Stimulated activated CD8-positive, alpha-beta memory T cell treated with anti-CD3 and anti-CD28 coated beads, Interleukin-4, amount 100 ng/mL, for 48 hours (primary cell): ENCODE measurements at places on chromosomes 5 and 9.
A peak's percentile ranks its signal among the peaks of the same experiment; 100 is the strongest.

DNA sequence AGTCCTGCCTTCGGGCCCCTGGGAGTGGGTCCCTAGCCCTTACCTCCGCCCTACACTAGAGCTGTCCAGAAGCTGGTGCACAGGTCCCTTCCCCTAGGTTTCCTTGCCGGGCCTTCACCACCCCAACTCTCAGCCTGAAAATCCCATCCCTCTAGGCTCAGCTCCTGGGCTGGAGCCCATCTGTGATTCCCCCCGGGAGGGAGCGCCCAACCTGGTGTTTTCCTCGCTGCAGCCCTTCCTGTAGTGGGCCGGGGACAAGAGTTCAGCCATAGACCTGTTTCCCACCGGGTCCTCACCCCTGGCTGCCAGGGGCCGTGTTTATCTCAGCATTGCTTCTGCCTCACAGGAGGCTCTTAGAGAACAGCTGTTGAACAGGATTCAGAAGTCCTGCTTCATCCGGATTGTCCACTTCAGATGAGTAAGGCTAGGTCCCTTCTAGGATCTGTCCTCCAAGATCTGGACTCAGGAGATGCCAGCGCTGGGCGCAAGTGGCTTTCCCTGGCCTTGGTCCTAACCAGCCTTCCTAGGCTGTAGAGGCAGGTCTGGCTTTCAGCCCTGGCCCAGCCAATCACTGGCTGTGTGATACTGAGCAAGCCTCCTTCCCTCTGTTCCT lies 965 bp downstream of the GLIPR2 start:
- no peak for DNase-seq

DNA sequence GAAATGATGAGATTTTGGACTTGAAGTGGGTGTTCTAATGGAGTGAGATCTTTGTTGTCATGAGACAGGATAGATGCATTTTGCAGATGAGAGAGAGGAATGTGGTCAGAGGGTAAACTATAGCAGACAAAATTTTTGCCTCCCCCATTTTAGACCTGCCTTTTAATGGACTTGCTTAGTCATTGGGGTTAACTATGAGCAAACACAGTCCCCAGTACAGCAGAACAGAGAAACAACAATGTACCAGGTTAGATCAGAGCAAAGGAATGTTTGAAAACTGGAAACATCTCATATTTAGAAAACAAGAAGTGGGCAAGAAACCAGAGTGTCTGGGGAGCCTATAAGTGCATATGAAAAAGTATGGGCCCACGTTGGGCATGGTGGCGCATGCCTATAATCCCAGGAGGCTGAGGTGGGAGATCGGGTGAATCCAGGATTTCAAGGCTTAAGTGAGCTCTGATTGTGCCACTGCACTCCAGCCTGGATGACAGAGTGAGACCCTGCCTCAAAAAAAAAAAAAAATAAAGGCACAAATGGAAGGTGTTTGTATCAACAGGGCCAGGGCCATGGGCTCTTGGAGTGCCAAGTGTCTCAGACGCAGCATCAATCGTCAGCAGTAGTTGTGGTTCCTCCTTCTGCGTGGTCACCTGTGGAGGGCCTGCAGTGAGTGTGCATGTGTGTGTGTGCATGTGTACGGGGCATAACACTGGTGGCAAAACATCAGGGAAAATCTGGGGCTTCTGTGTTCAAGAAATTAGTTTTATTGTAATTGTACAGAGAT lies 214.4 kb upstream of the S1PR3 start:
- no peak for DNase-seq

GRCh38 chr5:122845229-122846050 lies at the start of gene SNX24:
SNX24 (plus strand) TSS chr5:122845613; CDS start chr5:122845634, 21 bp downstream.
- DNase-seq, result peak; percentile 75

DNA sequence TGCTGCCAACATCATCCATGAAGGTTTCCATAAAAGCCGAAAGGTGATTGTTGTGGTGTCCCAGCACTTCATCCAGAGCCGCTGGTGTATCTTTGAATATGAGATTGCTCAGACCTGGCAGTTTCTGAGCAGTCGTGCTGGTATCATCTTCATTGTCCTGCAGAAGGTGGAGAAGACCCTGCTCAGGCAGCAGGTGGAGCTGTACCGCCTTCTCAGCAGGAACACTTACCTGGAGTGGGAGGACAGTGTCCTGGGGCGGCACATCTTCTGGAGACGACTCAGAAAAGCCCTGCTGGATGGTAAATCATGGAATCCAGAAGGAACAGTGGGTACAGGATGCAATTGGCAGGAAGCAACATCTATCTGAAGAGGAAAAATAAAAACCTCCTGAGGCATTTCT lies 10.1 kb downstream of the TLR4 start:
- DNase-seq, result no peak

- no peak for DNase-seq
These were observed 48.4 kb upstream of the SNAPC3 start for GRCh38 chr9:15374310-15374709.

- no peak for DNase-seq
These were observed 206.7 kb downstream of the ARRDC3 start for GRCh38 chr5:91176288-91177016.

DNA sequence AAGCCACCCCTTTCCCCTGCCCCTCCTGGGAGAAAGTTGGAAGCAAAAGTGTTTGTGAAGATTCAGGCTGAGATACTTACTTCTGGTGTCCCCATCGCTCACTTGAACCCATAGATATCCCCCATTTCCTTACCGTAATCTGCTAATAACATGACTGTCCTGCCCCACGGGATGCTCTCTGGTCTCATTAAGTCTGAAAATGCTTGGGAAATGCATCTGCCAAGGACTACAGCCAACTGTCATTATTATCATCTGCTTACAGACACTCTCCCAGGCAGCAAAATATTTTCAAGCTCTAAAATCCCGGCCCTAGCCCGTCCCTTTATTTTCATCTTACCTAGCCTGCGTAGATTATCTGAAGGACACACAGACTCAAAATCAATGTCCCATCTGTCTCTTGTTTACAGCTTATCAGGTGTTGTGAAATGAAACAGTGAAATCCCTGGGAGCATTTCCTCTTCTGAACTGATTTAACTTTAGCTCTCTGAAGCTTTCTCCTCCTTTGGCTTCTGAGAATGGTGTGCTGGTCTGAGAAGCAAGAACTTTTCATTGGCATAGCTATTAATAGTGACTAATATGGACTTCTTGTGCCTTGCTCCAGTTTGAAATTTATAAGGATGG lies 126.9 kb upstream of the OSMR start:
- no peak for DNase-seq

- DNase-seq, result no peak
These were observed 78.6 kb downstream of the GOLM1 start for GRCh38 chr9:86020731-86021130.

DNA sequence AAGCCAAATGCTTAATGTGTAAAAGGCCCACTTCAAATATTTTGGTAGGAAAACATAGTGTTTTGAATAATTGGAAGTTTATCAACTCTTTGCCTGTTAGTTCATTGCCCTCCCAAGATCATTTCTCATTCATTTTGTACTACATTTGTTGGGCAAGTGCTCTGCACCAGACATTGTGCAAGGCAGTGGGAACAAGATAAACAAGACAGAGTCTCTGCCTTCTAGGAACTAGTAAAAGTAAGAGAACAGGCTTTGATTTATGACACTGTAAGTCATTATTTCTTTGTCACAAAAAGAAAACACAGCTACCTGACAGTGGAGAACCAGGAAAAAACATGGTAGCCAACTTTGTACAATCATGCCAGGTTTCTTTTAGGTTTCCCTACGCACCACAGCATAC lies 63.7 kb upstream of the PAM start:
- no peak for DNase-seq

- no peak for DNase-seq
These were observed 3.5 kb downstream of the LHX2 start for GRCh38 chr9:124014956-124015660.

GRCh38 chr5:2902186-2902585 lies 150.7 kb upstream of the IRX2 start:
- no peak for DNase-seq

GRCh38 chr5:149682532-149683075 lies 47.5 kb upstream of the PPARGC1B start:
- no peak for DNase-seq

DNA sequence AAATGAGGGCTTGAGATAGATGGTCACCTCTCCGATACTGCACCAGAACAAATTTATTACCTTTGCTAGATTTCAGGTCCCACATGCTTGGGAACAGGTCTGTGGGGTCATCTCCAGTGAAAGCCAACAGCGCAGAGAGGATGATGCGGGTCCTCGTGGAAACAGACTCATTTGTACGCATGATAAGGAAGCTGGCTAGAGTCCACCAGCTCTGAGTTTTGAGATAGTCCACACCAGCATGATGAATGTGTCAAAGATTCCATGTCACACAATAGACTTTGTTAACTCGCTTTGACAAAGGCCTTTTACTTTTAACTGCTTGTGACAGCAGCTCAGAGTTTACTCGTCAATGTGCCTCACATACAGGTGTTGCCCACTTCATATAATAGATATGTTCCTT lies 105.4 kb upstream of the TBCA start:
- DNase-seq, result no peak

DNA sequence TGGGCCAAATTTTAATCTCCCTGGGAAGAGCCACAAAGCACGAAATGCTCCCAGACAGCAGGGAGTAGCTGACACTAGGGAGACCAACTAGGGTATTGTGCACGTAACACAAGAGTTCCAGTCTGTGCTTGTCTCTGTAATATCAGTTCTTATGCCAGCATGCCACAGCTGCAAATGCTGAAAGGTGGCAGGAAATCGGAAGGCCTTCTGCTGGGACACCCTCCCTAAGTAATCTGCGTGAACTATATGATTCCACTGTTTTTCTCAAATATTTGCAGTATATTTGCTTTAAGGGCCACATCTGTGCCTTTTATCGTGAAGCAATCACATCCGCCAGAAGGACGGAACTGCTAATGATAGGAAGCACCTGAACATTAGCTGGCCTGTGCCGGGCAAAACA lies 12.6 kb downstream of the VLDLR start:
- no peak for DNase-seq

DNA sequence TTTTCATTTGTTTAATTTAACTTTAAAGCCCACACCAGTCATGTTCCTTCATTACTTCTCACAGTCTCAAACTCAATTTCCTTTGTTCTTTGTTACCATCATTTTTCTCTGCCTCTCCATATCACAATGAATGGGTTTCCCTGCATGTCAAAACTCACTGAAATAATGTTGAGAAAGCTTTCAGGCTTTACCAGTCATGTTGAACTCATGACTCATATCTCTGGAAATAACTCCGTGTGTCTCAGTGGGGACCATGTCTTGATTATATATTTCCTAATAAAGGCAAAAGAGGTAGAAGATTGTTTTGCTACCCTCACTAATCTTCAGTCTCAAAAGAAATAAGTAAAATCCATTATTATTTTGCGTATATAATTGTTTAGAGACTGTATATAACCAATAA lies 231.2 kb downstream of the CHSY3 start:
- no peak for DNase-seq

DNA sequence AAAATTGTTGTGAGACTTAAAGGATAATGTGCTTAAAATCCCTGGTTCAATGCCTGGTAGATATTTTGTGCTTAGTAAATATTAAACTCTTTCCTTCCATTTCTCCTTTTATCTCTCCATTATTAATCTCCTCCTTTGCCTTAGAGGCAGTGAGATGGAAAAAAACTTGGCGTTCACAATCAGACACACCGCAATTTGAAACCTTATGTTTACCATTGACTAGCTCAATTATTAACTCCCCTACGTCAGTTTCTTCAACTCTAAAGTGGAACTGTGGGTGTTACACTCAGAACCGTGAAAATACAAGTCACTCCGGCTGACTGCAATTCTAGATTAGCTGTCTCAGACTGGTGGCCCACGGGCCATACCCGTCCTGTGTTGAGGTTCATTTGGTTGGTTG lies 327.2 kb downstream of the DEPDC1B start:
- DNase-seq, result no peak

GRCh38 chr9:134363450-134363849 lies 37.2 kb downstream of the RXRA start:
- no peak for DNase-seq

DNA sequence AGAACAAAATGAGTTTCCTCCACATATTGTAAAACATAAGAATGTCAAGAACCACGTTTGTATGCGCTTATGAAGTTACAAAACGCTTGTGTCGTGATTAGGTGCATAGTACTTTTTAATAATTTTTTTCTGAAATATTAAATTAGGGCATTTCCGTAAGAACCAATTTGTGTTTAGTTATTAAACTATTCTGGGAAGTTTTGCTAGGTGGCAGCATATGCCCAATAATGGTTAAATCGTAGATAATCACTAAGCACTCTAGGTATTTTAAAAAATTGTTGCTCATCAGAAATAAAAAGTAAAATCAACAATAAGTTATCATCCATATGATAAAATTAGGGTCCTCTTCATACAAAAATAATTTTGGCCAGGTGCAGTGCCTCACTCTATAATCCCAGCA lies 5.4 kb downstream of the SRFBP1 start:
- DNase-seq, result no peak

DNA sequence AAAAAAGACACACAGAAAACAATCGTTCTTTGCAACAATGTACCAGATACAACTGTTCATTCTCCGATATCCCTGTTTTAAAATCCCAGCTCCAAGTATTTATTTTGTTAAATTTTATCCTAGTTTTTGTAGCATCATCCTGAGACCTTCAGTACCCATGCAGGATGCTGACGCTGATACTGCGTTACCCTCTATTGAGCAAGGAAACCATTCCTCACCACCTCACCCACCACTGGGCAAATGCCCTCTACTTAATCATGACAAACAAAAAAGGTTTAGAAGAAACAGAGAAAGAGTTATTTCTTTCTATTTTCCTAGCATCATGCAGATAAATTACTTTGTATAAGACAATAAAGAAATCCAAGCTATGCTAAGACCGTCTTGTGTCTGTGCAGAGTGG lies 136.1 kb upstream of the PCA3 start:
- DNase-seq, result no peak
